PC-3 (cell line): ENCODE measurements at places on chromosomes 12 and 14. TPM values are rescaled to one million over a fixed set of nuclear protein-coding genes. Genes with fewer than 3 reads are reported as not detected.
A peak's percentile ranks its signal among the peaks of the same experiment; 100 is the strongest.

KLRC4 gene
- total RNA-seq = not detected in 2 replicates

ASB2 gene
- 0.12 and 0.22 TPM in 2 replicates for total RNA-seq

DNA sequence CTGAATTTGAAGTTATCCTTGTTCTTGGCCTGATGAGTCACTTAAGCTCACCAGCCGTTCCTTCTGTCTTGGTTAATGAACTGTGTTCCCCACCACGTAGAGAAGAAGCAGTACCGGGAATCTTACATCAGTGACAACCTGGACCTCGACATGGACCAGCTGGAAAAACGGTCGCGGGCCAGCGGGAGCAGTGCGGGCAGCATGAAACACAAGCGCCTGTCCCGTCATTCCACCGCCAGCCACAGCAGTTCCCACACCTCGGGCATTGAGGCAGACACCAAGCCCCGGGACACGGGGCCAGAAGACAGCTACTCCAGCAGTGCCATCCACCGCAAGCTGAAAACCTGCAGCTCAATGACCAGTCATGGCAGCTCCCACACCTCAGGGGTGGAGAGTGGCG, 68.2 kb downstream of the FRMD6 start:
- no peak for DNase-seq
- H3K36me3 ChIP-seq = peaks cover 76% of the 10 kb centered on the region
- no peaks in the 10 kb centered on the region for H3K27me3 ChIP-seq
- peaks cover 14% of the 10 kb centered on the region for H3K4me1 ChIP-seq

DNA sequence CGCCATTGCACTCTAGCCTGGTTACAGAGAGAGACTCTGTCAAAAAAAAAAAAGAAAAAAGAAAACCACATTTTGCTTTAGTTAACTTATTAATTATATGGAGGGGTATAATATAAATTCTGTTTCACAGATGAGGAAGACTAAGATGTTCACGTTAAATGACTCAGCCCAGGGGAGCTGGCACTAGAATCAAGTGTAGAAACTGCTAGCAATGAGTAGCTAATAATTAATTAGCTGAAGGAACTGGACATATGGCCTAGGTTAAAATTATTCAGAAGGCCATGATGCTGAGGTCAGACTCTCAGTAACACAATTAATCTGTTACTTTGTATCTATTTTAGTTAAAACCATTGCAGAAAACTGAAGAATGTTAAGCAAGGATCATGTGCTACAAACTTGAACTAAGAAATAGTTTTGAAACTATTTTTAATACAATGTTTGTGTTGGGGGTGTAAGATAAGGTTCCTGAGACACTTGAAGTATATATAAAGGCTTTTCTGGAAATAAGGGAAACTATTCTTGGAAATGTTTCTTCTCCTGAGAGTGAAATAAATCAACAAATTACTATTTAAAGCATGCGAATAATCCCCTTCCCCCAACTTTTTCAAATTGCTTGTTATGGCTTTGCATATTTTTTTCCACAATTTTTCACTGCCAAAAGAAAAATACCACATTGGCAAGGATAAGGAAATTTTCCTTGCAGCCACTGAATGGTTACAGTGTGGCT, 589.3 kb downstream of the SOX5 start:
- no peaks in the 10 kb centered on the region for H3K27me3 ChIP-seq
- no peak overlapping the region for H3K4me3 ChIP-seq
- H3K27ac ChIP-seq = no peak overlapping the region
- DNase-seq = no peak

- no peaks in the 10 kb centered on the region for H3K27me3 ChIP-seq
- peak; percentile 73 for DNase-seq
- H3K27ac ChIP-seq = peak overlapping the region; percentile 46
- peak overlapping the region; percentile 80 for H3K4me3 ChIP-seq
- peaks cover 35% of the 10 kb centered on the region for H3K4me1 ChIP-seq
These were observed 10.2 kb upstream of the ITGB7 start for GRCh38 chr12:53217051-53217930.
